ENCODE measurements at places on chromosomes 1 and 21.

GRCh38 chr21:15543473-15543872, 186.3 kb upstream of the USP25 start:
- DNase-seq = no peak

GRCh38 chr21:44564886-44565598, 6.4 kb upstream of the KRTAP10-3 start:
- DNase-seq = no peak

GRCh38 chr1:28552758-28553663, at the start of gene TRNAU1AP:
Gene TRNAU1AP (plus strand): TSS chr1:28553085. CDS start chr1:28553111, 26 bp downstream.
- peak; percentile 96 for DNase-seq

DNA sequence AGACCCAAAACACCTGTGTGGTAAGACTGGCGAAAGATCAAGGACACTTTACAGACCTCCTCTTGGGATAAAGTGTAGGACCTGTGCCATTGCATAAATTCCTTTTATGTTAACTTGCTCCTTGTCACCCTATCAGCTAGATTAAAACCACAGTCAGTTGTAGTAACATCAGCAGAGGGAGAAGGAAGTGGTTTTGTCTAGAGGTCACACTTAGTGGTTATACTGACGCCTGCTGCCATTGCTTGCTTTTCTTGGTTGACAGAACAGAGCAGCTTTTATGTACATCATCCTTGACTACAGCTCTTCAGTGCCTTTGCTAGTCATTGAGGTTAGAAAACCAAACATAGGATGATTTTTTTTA, 101.4 kb downstream of the PBX1 start:
- DNase-seq = no peak

GRCh38 chr1:81670286-81670685, 130.4 kb upstream of the ADGRL2 start:
- peak; percentile 7 for DNase-seq

DNA sequence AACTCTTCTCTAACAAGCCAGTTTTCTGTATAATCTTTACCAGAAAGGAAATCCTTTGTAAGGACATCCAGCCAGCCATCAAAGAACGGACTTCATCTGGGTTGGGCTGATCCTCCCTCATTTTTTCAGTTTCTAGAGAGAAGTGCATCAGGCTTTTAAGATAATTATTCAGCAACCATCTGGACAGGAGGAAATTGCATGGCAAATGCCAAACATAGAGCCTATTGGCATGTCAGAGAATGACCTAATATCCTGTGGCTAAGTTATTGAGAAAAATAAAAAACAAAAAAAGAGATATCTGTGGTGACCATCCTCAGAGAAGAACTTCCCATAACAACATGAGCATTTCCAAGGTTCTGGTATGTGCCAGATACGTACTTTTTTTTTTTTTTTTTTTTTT, 74.9 kb upstream of the BEND5 start:
- no peak for DNase-seq

DNA sequence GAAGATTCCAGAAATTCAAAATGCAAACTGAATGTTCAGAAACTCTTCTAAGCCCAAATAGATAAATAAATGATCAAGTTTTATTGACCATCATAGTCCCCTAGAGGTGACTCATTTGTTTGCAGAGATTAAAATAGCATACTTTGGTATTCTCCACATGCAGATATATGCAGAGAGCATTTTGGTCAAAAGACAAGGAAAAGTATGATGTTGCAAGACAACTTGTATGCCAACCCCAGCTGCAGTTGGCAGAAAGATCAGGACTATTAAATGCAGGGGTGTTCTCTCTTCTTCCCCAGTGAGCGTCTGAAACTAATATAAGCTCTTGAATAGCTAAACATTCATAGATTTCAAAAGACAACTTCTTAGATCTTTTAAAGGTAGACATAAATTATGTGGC, 404.9 kb downstream of the LTN1 start:
- DNase-seq = no peak

GRCh38 chr1:78607334-78607927, 12.8 kb upstream of the IFI44L start:
- no peak for DNase-seq

Data from anterior cingulate cortex (tissue), 58 donors.